ENCODE measurements at places on chromosomes 6 and 20.

- DNase-seq, result no peak
Measured at GRCh38 chr20:42549496-42549895, 640.2 kb downstream of the PTPRT start.

GRCh38 chr20:45011108-45011526, 44.8 kb downstream of the STK4 start:
- DNase-seq, result peak; percentile 79

GRCh38 chr6:37512400-37513011, 12.8 kb upstream of the CCDC167 start:
- DNase-seq, result no peak

GRCh38 chr20:52569201-52569600, 377.6 kb upstream of the ZFP64 start:
- no peak for DNase-seq

- DNase-seq, result no peak
Measured at GRCh38 chr6:72716916-72717315, 95.1 kb downstream of the KCNQ5 start.

- DNase-seq, result no peak
Measured at GRCh38 chr6:80523531-80523997, 417.1 kb downstream of the BCKDHB start.

DNA sequence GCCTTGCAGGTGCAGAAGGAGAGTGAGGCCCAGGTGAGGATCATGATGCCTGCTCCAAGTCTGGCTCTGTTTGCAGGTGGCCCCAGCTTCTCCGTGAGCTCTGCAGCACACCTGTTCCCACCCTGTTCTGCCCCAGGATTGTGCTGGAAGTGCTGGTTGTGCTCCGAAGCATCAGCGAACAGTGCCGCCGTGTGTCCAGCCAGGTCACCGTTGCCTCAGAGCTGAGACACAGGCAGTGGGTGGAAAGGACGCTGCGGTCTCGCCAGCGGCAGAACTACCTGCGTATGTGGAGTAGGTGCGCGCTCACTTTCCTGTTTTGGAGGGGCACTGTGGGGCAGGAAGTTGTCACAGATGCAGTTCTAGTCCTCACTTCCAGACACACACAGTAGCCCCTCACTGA, 25.0 kb downstream of the ERMARD start:
- DNase-seq, result no peak

- DNase-seq, result no peak
Measured at GRCh38 chr6:145808239-145808638, 6.4 kb downstream of the FBXO30 start.

DNA sequence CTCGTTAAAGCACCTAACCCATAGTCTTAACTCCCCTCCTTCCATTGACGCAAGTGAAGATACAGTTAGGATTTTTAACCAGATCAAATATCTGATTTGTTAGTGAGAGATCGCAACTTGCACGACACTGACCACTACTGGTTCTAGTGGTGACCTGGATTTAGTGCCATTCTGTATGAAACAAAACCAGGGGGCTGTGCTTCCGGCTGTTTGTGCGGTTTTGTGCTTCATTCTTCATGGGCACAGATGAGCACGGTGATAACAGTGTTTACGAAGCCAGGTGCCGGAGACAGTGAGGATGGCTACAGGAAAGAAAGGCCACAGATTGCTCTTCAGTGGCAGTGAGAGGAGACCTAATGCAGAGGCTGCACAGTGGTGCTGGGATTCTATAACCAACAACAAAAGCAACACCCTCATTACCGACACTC, 75.5 kb downstream of the NOL4L start:
- DNase-seq, result peak; percentile 69

GRCh38 chr6:90365002-90365401, 68.4 kb upstream of the BACH2 start:
- no peak for DNase-seq

DNA sequence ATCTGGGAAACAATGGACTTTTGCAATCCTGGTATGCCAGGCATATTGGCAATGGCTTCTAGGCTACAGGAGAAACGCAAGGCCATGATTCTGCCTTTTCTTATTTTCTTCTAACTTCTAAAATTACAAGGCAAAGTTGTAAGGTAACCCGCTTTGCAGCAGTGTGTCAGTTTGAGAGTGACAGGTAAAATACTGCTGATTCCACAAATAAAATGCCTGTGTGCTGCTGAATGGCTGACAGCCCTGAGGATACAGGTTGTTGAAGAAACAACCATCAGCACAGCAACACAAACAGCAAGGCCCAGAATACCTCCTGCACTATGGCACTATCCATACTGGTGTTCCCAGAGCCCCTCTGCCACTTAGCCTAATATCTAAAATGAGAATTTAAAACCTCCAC, 37.1 kb downstream of the SLC17A1 start:
- DNase-seq, result peak; percentile 7

GRCh38 chr6:132009175-132009574, 58.0 kb upstream of the CCN2 start:
- DNase-seq, result no peak

DNA sequence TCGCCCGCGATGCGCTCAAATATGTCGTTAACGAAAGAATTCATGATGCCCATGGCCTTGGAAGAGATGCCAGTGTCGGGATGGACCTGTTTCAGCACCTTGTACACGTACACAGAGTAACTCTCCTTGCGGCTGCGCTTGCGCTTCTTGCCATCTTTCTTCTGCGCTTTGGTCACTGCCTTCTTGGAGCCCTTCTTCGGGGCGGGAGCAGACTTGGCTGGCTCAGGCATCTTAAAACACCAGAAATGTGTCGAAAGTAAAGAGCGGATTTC, 36.4 kb downstream of the HFE start:
- no peak for DNase-seq

DNA sequence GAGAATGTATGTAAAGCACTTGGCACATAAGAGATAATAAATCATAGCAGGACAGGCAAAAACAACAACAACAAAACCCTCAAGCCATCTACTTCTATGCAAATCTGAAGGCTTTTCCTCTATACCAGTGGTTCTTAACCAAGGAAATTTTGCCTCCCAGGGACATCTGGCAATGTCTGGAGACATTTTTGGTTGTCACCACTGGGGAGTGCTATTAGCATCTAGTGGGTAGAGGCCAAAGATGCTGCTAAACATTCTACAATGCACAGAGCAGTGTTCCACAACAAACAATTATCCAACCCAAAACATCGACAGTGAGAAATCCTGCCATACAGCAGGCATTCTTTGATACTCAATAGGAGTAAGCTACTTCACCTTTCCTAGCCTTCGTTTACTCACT, 28.2 kb downstream of the NDRG3 start:
- no peak for DNase-seq

GRCh38 chr20:11497545-11497944, 420.1 kb upstream of the BTBD3 start:
- no peak for DNase-seq

- DNase-seq, result no peak
Measured at GRCh38 chr6:35260591-35261570, 1.3 kb downstream of the ZNF76 start.

GRCh38 chr6:91415031-91415605, 828.2 kb upstream of the MAP3K7 start:
- DNase-seq, result no peak

- DNase-seq, result no peak
Measured at GRCh38 chr6:47621838-47622449, 76.4 kb upstream of the ADGRF4 start.

- no peak for DNase-seq
Measured at GRCh38 chr20:4065391-4065844, 50.1 kb upstream of the RNF24 start.

DNA sequence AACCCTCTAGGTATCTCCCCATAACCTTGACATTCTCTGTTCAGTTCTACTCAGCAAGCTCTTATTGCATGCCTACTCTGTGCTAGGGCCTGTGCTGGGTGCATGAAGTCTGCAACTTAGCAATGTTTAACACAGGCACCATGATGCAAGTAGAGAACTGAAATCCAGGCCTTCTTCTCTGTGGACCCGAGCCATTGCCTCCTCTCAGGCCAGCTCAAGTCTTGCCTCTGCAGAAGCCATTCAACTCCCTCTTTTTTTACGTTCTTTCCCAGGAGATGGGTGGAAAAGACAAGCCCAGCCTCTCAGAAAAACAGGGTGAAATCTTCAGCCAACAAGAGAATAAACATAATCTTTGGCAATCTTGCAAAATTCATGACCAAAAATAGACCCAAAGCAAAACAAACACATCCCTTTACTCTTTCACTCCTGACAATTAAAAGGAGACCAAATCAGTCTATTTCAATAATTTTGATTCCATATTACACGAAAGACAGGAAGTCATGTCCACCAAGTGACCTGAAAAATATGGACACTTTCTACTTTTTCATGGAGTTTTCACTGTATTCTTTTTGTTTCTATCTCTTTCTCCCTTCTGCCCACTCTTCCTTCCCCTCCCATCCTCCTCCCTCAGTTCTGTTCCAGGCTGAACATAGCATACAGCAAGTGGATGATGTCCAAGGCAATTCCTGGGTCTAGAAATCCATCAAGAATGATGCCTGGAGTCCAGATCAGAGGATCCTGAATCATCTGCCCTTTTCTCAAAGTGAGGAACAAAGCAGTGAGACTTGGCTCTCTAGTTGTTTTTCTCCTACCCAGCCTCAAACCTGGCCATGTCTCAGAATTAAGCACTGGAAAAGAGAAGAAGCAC, 45.4 kb upstream of the MOCS1 start:
- DNase-seq, result no peak

DNA sequence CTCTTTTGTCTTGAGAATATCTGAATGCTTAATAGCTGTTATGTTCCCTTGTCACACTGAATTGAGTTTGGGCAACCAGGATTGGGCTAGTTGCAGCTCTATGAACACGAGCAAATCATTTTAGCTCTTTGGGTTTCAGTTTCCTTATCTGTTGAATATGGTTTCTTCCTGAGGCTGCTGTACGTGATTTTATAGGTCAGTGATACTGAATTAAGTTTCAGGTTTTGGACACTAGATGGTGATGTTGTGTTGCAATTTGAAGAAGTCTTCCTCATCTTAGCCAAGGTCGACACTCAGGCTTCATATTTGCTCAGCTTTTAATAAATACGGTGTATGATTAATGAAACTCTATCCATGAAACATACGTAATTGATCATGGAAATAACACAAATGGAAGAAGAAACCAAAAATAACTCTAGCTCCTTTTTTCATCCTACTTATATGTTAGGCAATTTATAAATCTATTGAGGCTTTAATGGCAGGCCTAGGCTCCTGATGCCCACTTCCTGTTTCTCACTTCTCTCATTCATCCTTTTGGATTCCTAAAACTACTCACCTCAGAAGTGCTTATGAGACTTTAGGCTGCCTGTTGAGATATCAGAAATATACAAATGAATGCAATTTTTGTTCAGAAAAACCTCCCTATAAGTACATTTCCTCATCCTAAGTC, 354.1 kb upstream of the MAP3K7 start:
- peak; percentile 79 for DNase-seq

DNA sequence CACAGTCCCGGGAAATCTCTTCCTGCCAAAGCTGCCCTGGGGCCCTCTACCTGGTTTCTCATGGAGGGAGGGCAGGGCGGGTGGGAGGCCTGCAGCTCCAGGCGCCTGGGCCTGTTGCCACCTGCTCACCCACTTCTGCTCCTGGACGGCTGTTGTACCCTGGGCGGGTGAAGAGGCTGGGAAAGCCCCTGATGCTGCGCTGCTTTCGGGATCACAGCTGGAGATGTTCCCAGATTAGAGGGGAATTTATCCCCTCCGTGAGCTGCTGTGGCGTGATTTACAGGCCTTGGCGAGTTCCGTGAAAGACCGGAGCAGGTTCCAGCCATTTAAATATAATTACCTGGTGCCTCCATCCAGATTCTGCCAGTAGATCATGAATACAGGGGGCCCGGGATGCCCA, 12.3 kb upstream of the VSTM2L start:
- no peak for DNase-seq

- peak; percentile 87 for DNase-seq
Measured at GRCh38 chr6:13908955-13909381, 15.8 kb upstream of the RNF182 start.

- peak; percentile 39 for DNase-seq
Measured at GRCh38 chr20:32585011-32585585, at the start of gene NOL4L. Gene NOL4L, minus strand, starts transcription at chr20:32585333. Its CDS starts 443 bp downstream, at chr20:32584890.

GRCh38 chr6:105560611-105561066, 157.8 kb upstream of the PREP start:
- no peak for DNase-seq

DNA sequence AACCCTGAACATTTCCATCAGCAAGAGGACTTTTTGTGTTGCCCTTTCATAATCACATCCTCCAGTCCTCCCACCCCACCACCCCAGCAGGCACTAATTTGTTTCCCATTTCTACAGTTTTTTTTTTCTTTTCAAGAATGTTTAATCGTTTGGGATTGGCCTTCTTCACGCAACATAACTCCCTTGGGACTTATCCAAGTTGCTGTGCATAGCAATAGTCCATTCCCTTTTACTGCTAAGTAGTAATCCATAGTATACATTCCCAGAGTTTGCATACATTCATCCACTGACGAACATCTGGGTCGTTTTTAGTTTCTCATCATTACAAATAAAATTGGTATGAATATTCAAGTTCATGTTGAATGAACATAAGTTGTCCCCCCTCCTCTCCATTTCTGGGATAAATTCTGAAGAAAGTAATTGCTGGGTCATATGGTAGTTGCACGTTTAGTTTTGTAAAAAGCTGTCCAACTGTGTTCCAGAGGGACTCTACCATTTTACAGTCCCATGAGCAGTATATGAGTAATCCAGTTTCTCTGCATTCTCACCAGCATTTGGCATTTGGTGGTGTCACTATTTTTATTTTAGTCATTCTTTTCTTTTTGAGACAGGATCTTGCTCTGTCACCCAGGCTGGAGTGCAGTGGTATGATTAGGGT, 90.8 kb downstream of the DOK5 start:
- DNase-seq, result no peak

DNA sequence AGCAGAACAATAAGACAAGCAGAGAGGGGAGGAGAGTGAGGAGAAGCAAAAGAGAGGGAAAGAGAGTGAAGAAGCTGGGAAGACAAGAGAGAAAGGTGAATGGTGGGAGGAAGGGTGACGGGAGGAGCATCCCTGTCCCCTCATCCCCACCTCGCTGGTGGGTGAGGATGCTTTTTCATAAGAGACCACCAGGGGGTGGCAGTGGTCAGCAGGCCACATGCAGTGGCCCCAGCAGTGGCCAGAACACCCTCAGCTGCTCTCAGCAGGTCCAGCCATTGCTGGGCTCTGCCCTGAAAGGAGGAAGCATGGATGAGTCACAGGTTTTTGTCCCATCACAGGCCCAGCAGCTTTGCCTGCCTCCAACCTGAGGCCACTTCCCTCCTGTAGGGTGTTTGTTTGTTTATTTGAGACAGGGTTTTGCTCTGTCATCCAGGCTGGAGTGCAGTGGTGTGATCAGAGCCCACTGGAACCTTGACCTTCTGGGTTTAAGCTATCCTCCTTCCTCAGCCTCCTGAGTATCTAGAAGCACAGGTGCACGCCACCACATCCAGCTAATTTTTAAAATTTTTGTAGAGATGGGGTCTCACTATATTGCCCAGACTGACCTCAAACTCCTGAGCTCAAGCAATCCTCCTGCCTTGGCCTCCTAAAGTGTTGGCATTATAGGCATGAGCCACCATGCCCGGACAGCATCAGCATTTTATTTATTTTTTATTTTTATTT, 24.0 kb downstream of the FGD2 start:
- peak; percentile 82 for DNase-seq

- no peak for DNase-seq
Measured at GRCh38 chr6:19193624-19194023, 643.5 kb upstream of the ID4 start.
